NT2/D1 (cell line): ENCODE measurements at places on chromosomes 4 and X.

DNA sequence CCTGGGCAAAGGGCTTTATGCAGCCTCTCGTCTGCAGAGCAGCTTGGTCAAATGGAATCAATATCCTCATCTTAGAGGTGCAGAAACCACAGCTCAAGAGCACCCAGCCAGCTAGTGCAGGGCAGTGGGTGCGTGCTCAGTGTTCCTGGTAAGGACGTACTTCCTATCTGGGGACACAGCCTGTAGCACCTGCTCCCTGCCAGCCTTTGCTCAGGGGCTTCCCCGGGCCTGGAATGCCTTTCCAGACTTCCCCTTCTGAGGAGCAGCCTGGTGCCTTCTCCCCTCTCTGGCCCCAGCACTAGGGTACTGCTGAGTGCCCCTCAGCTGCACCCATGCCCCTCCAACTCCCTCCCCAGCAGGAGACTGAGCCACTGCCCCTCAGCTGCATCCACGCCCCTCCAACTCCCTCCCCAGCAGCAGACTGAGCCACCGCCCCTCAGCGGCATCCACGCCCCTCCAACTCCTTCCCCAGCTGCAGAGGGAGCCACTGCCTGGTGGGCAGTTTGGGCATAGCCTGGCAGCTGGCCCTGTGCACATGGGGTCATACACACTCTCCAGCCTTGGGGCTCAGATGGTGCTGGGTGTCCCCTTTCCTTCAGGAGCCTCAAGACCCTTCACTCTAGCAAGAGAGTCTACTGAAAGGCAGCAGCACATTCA, 42.2 kb upstream of the AFAP1 start:
- DNase-seq: no peak

DNA sequence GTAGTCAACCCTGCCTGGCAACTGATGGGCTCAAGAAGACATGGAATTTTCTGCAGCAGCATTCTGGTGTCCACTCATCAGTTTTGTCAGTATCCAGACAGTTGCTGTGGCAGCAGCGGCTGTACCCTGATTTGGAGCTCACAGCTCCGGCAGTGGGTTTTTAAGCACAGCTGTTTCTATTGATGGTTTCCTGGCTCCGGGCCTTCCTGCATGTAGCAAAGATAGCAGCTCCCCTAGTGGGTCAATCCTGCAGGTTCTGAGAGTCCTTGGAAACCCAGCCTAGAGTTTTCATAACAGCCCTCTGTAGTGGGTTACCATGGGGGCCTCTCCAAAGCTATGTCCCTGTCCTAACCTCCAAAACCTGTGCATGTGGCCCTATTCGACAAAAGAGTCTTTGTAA, 84.0 kb upstream of the ATP6AP2 start:
- no peak for DNase-seq

DNA sequence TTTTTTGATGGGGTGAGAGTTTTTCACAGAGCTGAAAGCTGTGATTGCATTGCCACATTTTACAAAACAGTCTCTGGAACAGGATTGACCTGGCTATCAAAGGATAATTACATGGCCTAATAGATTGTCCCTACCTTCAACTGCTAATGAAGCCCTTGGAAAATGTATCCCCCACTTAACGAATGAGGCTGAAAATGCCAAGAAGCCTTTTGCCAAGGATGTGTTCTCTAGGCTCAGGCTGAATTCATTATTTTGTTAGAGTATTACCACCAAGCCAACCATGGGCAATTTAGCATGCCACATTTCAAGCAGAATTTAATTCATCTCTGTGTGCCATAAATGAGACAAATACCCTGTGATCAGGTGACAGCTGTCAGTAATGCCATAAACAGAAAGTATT, 35.5 kb downstream of the SHROOM3 start:
- DNase-seq: no peak

DNA sequence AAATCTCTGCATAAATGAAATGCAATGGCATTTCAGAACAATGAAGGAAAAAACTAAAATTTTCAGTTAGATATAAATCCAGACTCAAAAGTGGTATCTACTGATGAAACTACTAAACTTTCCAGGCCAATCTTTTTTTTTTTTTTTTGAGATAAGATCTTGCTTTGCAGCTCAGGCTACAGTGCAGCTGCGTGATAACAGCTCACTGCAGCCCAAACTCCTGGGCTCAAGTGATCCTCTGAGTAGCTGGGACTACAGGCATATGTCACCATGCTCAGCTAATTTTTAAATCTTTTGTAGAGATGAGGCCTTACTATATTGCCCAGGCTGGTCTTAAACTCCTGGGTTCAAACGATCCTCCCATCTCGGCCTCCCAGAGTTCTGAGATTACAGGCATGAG, 1228.2 kb upstream of the ADGRL3 start:
- DNase-seq: no peak

- DNase-seq: no peak
Observed at GRCh38 chr4:2428496-2429213, 9.9 kb downstream of the CFAP99 start.

- DNase-seq: no peak
Observed at GRCh38 chr4:169428376-169428775, 157.6 kb upstream of the SH3RF1 start.

DNA sequence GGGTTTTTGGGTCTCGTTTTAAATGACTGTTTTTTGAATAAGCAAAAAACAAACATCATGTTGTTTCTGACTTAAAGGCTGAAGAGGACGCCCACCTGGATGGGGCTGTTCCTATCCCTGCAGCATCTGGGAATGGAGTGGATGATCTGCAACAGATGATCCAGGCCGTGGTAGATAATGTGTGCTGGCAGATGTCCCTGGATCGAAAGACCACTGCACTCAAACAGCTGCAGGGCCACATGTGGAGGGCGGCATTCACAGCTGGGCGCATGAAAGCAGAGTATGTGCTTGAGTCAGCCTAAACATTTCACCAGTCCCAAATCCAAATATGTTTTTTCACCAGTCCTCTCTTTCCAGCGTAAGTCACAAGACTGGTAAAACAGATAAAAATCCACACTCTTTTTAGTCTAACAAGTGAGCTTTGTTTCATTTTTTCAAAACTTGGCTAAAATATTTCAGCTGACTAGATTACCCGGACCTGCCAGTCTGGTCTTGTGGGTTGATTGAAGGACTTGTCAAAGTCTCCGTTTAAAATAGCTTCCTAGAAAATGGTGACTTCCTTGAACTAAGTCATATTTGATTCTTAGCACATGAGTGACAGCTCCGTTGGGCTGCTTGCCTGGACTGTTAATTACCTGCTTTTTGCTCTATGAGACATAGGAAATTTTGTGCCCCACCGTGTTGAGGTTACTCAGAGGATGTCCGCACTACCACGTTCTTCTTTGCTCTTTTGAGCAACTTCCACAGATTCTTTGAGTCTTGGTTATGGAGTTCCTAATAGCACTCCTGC, 20.8 kb downstream of the ENOPH1 start:
- no peak for DNase-seq

DNA sequence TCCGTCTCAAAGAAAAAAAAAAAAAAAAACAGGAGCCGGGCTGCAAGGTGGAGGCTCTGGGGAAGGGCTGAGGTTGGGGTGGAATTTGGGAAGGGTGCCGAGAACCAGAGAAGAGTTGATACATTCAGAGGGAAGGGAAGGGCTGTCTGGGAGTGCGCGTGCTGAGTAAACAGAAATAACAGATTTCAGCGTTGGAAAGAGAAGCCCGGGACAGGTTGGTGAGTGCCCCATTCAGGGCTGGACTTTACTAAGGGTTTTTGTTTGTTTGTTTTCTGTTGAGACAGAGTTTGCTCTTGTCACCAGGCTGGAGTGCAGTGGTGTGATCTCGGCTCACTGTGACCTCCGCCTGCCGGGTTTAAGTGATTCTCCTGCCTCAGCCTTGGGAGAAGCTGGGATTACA, 1.7 kb upstream of the IL3RA start:
- no peak for DNase-seq

DNA sequence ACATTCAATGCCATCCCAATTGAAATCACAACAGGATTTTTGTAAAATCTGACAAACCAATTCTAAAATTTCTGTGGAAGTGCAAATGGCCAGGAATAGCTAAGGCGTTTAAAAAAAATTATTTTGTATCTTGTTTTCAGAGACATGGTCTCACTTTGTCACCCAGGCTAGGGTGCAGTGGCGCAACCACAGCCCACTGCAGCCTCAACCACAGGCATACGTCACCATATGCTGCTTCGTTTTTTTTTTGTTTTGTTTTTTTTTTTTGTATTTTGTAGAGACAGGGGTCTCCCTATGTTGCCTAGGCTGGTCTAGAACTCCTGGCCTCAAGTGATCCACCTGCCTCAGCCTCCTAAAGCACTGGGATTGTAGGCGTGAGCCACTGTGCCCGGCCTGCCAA, 24.5 kb downstream of the ZNF41 start:
- no peak for DNase-seq

- DNase-seq: no peak
Observed at GRCh38 chr4:54066718-54067129, 2.3 kb upstream of the CHIC2 start.

GRCh38 chr4:38691251-38692008, 27.4 kb downstream of the KLF3 start:
- no peak for DNase-seq

DNA sequence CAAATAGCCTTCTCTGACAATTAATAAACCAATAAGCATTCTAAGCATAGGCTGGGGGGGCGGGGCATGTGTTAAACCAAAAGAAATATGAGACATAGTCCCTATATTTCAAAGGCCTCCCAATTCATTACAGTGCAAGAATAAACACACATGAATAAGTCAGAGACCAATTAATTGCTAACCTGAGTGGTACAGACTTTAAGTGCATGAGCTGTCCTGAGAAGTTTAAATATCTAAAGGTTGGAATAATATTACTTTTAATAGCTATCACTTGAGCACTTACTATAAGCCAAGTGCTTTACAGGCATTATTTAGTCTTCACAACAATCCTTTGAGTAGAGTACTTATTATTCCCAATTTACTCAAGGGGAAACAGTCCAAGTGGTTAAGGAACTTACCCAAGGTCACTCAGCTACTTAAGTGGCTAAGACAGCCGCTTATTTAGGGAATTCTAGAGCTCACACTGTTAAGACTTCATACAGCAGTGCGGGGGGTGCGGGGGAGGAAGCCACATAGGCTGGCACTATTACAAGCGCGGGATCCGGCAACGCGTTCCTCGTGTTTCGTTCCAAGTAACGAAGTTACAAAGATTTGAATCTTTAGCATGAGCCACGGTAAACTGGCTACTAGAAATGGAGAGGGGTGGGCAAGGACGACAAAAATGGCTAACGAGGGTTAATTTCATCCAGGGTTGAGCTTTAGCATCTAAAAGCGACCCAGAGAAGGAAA, 1.4 kb downstream of the THOC2 start:
- no peak for DNase-seq

GRCh38 chr4:163600727-163601126, 106.2 kb downstream of the TMA16 start:
- DNase-seq: no peak

DNA sequence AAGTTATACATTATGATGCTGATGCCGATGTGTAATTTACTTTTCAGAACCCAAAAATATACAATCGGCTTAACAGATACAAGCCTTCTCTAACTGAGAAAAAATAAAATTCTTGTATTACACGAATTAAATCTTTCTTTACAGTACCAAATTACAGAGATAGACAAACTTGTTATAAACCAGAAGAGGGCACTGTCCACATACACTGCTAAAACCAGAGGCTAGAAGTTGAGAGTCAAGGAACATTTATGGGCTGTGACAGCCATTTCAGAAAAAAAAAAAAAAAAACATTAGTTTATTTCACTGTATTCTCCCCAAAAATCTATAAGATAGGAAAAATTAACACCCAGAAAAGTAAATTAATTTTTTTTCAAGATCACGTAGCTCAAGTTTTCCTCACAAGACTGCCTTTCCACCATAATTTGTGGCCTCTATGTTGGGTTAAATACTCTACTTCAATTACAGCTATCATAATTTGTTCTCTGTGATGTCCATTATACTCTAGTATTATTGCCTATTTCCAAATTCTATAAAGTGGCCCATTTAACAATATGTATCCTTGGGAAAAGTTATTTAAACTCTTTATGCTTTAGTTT, 12.0 kb downstream of the EREG start:
- no peak for DNase-seq
